ENCODE measurements at places on chromosomes 13 and 19.

DNA sequence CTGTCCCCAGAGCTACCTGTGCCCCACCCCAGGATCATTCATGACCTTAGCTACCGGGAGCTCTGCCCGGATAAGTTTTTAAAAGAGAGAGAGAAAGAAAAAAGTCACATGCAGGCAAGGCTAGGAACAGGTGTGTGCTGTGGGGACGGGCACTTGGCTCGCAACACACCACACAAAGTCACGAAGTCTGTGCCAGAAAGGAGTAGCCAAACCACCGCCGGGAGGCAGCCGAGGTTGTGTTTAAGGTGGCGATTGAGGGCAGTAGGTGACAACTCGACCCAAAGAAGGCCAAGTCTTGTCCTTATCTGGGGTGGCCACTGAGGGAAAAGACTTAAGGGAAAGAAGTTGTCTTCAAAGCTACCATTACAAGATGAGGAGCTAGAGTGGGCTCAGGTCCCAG, 4.6 kb upstream of the TSHZ3 start:
- DNase-seq = no peak

- DNase-seq = no peak
Measured at GRCh38 chr13:82833923-82834322, 1048.4 kb downstream of the SLITRK1 start.

GRCh38 chr13:48265217-48265815, 32.3 kb downstream of the ITM2B start:
- DNase-seq = no peak

DNA sequence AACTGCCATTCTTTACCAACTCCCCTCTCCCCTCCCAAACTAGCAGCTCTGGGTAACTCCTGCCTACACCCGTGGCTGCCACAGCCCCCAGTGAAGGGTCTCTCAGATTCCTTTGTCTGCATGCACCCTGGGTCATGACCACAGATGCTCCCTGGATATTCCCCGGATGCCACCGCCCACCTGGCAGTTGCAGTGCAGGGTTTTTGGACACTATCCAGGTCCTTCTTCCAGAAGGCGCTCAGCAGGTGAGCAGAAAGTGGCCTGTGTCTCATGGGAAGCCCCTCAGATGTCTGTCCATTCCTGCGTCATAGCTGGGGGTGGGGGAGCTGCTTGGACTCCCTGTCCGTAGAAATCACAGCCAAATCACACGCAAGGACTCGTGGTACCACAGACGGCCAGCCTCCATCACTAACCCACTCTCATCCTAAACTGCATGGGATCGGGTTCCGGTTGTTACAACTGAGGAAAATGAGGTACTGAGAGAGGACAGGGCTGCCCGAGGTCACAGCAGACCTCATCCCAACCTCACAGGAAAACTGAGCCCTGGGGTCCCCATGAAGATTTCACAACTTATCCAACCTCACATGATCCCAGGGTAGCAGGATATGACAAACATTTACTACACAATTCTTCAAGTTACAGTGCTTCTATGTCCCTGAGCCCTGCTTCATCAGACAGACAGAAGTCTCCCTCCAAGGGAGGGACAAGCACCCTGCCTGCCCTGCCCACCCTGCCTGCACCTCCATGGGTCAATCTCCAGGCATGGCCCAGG, 38.6 kb downstream of the ELL start:
- no peak for DNase-seq

DNA sequence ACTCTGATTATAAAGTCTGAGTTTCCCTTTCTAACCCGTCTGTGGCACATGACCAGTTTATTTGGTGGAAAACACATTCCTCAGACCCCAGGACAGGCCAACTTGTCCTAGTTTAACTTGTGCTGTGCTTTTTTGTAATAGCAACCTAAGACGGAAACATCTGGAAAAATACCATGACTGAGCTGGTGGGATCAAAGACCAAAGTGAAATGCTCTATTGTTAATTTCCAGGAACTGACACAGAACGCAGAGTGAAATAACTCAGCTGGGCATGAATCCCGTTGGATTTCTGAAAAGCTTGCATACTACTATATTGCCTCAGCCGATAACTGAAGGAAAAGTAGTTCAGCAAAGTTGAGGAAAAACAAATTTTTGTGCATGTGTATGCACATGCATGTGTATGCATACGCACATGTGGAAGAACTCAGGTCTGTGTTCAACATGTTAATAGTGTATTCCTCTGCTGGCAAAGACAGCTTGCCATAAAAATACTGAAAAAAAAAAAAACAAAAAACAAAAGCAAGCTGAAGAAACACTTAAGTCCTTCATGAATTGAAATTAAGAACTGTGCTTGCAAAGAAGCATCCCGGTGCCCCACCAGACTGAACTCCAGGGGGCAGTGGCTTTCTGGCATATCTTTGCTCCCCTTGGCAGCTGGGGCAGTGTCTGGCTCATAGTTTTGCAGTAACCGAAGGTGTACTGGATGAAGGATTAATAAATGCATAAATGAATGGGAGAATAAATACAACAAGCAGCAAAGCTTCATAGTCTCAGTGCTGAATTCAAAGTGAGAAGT, 187.8 kb downstream of the LHFPL6 start:
- no peak for DNase-seq

- no peak for DNase-seq
Measured at GRCh38 chr19:13691569-13692435, 72.5 kb upstream of the MRI1 start.

Measured in stimulated activated CD4-positive, alpha-beta T cell treated with anti-CD3 and anti-CD28 coated beads, Interleukin-4, amount 100 ng/mL, for 4 hours (primary cell).